Subcutaneous adipose tissue (tissue), 4 donors: ENCODE measurements at places on chromosomes 7 and 10. TPM values are rescaled to one million over a fixed set of nuclear protein-coding genes. Genes with fewer than 3 reads are reported as not detected.

Gene NUTM2E
- total RNA-seq, result not detected

Gene UCMA
- not detected for total RNA-seq

Gene SPDYE16
- total RNA-seq, result not detected

Gene C10orf67
- not detected for total RNA-seq

Gene PMPCB
- total RNA-seq, result 61.5 TPM

Gene RARRES2
- 83.8 TPM for total RNA-seq

Gene ZNF503
- 5.3 TPM for total RNA-seq

Gene BTBD16
- total RNA-seq, result not detected

Gene LRRC17
- total RNA-seq, result 4.2 TPM

Gene DENND11
- 18.9 TPM for total RNA-seq

Gene HOXA5
- total RNA-seq, result 2.9 TPM

Gene ST8SIA6
- total RNA-seq, result 0.51 TPM

Gene KCNH2
- not detected for total RNA-seq

Gene INMT
- total RNA-seq, result 30.1 TPM

Gene SUMF2
- total RNA-seq, result 116 TPM

Gene IFIT3
- total RNA-seq, result 27.5 TPM
